ENCODE measurements at places on chromosomes 11 and 22.

DNA sequence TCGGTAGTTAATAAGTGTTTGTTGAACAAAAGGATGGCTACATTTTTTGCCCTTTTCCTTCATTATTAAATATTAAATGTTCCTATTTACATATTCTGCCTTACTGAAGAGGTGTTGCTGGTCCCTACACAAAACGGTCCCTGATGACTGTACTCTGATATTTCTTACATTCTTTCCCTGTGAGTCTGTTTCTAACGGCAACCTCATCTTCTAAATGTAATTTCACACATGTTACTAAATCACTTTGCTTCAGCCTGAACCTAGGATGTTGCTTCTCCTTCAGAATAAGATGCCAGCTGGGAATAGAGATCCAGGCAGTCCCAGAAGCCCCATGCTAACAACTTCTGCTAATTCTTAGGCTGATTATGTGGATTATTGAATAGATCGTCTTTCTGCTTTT, 50.3 kb downstream of the SPON1 start:
- no peak for DNase-seq

DNA sequence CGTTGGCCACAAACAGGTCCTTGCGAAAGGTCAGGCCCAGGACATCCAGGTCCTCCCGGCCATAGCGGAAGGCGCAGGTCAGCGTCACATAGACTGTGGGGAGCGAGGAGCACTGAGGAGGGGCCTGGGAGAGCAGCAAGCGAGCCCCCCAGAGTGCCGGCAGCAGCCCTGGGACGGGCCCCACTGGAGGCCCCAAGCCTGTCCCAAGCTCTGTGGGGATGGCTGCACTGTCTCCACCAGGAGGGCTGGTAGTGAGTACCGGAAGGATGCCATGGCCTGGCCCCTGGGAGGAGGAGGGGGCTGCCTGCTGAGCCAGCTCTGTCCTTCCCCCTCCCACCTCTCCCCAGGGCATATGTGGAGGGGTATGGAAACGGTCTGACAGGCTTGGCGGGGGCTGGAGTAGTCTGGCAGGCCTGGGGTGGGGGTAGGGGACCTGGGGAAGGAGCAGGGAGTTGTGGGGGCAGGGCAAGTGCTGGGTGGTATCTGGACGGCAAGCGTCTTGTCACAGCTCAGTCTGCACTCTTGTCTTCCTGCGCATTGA, 42.9 kb downstream of the TPBGL start:
- no peak for DNase-seq

DNA sequence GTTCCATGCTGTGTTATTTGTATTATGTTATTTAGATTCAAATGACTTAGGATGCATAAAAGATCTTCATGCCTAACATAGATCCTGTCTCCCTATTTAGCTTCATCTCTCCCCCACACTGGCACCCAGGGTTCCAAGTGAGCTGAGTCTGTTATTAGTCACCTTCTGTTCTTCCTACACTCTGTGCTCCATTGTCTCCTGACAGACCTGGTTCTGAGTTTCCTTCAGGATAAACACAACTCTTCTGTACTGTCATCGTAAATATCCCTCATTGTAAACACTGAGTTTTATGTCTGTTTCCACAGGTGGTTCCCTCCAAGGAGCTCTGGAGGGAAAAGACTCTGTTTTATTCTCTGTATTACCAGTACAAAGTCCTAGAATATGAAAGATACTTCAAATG, 8.7 kb downstream of the MMP26 start:
- no peak for DNase-seq

- no peak for DNase-seq
Observed at GRCh38 chr22:45823336-45823735, 151.7 kb downstream of the ATXN10 start.

GRCh38 chr11:75925785-75926164, 110.8 kb downstream of the UVRAG start:
- no peak for DNase-seq

- DNase-seq = no peak
Observed at GRCh38 chr11:65730461-65730860, 9.9 kb upstream of the RNASEH2C start.

DNA sequence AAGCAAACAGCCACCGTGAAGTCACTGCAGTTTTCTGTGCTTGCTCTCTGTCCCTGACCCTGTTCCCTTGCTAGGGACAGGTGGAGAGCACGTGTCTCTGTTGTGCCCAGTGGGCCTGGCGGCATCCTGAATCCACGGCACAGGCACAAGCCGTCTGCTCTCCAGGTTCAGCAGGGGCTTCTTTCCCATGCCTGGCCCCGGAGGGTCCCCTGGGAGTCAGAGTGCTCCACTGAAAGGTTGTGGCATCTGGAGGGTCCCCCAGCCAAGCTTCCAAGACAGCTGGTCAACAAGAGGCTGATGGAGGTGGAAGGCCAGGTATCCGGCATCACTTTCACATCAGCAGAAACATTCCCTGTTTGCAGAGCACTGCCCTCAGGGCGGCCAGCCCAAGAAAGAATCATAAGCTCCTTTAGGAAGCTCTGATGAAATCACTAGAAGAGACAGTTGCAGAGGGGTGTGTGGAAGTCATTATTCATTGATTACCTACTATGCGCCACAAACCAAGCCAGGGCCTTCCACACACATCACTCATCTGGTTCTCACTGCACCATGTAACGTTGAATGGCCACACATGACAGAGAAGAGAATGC, 346.4 kb upstream of the B3GAT1 start:
- no peak for DNase-seq

DNA sequence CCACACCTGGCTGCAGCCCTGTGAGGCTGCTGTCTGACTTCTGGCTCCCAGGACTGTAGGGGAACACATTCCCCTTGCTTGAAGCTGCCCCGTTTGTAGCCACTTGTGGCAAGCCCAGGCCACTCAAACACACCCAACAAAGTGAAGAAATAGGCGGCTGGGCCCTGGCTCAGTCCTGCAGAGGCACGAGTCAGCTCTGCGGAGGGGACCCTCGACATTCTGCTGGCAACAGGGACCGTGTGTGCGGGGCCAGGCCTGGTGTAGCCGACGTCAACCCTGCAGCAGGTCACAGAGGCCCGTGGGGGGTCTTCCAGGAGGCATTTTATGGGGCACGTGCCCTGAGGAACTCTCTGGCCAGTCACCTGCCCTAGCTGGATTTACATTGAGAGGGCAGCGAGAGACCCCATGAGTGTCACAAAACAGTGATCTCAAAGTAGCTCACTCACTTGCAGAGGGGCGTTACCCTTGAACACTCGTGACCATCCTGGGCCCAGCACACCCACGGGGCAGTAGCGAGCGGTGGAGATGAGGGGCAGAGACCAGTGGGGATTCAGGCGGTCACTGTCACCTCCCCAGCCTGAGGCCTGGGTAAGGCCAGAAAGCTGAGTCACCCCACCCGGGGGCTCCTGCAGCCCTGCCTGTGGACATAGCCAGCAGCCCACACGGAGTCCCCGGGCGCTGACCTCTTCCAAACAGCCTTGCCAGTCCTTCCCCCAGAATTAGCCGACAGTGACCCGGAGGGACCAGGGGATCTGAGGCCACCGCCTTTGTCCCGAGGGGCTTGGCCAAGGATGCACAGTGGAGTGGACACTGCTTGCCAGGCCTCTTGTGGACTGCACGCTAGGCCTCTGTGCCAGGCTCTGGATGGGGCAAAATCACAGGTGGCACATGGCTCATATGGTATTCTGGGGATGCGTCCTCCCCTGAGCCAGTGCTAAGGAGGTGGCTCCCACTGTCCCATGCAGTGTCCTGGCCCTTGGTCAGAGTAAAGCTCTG, 139.5 kb downstream of the CTTN start:
- DNase-seq = no peak

DNA sequence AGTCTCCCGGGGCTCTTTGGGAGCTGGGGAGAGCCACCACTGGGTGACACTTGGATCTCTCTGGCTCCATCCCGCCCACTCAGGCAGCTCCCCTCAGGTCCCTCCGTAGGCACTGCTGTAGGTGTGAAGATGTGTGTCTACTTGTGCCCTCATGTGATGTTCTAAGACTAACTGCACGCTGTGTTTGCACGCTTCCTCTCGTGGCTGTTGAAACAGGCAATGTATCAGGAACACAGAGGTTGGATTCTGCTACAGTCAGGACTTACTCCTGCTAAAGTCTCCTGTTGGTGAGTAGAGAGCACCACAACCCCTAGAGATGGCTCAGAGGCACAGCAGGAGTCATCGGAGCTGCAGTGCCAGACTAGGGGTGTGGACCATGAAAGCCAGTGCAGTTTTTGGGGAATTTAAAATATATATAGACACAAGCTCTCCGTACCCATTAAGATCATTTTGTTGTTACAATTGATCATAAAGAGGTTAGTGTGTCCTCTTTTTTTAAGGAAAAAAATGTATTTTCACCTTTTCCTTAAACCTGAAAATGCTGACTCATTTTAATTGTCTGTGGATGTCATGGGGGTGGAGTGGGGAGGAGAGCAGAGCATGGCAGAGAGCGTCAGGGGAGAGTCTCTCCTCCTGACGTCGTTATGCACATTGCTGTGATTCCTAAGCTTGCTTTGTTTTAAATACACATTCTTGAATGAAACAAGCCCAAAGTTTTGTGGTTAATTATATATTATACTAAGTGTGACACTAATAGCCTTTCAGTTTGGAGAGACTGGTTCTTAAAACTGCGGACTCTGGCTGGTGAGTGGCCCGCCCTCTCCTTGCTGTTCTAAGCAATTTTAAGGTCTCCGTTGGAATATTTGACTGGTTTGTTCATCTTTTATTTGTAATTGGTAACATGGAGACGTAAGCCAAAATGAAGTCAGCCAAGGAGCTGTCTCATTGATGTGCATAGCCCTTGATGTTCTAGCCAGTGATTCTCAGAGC, 16.2 kb upstream of the CTTN start:
- no peak for DNase-seq

GRCh38 chr11:45155627-45156180, 9.3 kb downstream of the PRDM11 start:
- DNase-seq = no peak

GRCh38 chr11:10257478-10257877, 36.5 kb downstream of the SBF2 start:
- no peak for DNase-seq

GRCh38 chr22:35582218-35582860, 34.8 kb downstream of the MB start:
- DNase-seq = no peak

- DNase-seq = no peak
Observed at GRCh38 chr11:71336996-71337754, 84.8 kb upstream of the SHANK2 start.
